ENCODE measurements at places on chromosomes 12 and 14. TPM values are rescaled to one million over a fixed set of nuclear protein-coding genes. Genes with fewer than 3 reads are reported as not detected.

SLC7A8 gene
- 7.0 TPM for polyA plus RNA-seq

LEMD3 gene
- polyA plus RNA-seq, result 10.6 TPM

IFNG-AS1 gene
- polyA plus RNA-seq, result not detected

GSKIP gene
- 9.8 TPM for polyA plus RNA-seq

ABCC9 gene
- 1.2 TPM for polyA plus RNA-seq

ATL1 gene
- polyA plus RNA-seq, result 38.7 TPM

KRT5 gene
- 0.20 TPM for polyA plus RNA-seq

LMBR1L gene
- 13.9 TPM for polyA plus RNA-seq

GYS2 gene
- not detected for polyA plus RNA-seq

ERP27 gene
- not detected for polyA plus RNA-seq

HOXC4 gene
- polyA plus RNA-seq, result not detected

PRPH gene
- 166 TPM for polyA plus RNA-seq

MYH6 gene
- polyA plus RNA-seq, result not detected

KRT80 gene
- polyA plus RNA-seq, result 2.0 TPM

CSRP2 gene
- polyA plus RNA-seq, result 39.6 TPM

TCL1B gene
- not detected for polyA plus RNA-seq
